ENCODE measurements at places on chromosomes 7 and 10. TPM values are rescaled to one million over a fixed set of nuclear protein-coding genes. Genes with fewer than 3 reads are reported as not detected.

DNA sequence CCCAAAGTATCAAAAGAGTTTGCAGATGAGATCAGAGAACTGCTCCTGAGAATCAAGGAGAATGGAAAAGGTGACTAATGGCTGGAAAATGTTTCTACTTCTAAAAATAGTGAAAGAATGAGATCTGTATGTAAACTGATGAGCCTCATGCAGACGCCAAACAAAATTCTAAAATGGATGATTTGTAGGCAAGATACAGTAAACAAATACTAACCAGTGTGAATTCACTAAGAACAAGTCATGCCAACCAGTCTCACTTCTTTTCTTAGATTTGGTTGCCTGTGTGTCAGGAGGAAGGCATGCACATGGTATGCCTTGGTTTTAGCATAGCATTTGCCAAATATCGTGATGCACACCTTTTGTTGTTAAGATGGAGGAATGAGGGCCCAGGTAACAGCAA, 94.9 kb upstream of the PIK3CG start:
- no peak for DNase-seq

DNA sequence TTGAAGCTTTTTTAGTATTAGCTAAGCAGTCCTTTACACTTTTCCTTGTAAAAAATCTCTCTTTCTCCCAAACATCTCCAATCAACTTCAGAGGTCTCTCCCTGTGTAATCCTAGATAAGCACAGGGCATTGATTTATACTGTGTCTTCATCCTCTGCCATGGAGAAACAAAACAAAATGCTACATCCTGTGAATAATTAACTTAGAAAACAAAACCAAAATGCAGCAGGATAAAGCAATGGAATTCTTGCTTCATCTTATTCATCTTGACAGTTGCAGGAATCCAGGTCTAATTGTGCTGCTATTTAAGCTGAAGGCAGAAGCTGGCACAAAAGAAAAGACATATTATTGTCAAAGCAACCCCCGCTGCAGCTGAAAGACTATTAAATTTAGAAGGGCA, 641.5 kb upstream of the SORCS1 start:
- DNase-seq: no peak

DNA sequence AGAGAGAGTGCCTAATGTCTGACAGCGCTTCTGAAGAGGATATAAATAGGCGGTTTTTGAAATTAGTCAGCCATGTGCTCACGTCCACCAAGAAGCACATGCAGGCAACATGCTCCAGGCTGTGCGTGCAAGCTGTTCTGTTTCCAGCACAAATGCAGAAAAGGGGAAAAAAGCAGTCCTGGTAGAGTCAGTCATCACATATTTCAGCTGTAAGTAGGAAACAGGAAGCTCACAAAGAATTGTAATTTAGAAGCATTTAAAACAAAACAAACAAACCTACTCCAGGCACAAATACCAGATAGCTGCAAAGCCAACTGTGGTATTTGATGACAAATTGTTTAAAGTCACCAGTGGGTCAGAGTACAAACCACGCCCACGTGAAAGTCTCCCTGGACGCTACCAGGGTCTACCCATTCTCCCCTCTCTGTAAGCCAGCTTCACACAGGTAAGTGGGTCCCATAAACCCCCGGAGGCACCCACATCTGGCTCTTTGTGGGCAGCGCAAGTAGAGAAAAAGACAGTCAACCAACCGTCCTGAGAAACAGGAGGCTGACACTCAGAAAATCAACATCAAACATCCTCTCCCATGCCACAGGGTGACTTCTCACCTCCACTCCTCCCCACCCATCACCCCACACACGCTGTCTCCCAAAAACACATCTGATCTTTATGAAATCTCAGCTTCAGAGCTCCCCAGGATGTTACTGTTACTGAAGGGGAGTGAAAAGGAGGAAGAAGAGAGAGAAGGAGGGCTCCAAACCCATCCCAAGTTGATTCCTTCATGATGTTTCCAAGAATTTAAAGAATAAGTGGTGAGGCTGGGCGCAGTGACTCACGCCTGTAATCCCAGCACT, 186.4 kb downstream of the FAM107B start:
- no peak for DNase-seq

DNA sequence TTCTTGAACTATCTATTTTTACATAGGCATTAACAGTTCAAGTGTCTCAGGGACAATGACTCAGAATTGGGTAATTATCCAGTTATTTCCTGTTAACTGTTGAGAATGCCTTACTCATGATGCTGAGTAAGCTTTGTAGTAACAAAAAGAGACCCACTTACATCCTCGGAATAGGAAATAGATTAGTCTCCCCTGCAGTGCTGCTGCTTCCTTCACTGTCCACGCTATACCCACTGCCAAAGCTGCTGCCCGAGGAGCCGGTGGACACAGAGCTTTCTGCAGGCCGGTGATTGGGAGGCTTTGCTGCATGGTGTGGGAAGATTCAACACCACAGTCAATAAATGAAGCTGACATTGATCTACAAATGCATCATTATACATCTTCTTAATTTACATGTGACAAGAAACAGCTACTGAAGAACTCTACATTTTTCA, 357.1 kb downstream of the PCLO start:
- DNase-seq: no peak

GRCh38 chr10:131178521-131179331, 132.8 kb downstream of the TCERG1L start:
- DNase-seq: no peak

DNA sequence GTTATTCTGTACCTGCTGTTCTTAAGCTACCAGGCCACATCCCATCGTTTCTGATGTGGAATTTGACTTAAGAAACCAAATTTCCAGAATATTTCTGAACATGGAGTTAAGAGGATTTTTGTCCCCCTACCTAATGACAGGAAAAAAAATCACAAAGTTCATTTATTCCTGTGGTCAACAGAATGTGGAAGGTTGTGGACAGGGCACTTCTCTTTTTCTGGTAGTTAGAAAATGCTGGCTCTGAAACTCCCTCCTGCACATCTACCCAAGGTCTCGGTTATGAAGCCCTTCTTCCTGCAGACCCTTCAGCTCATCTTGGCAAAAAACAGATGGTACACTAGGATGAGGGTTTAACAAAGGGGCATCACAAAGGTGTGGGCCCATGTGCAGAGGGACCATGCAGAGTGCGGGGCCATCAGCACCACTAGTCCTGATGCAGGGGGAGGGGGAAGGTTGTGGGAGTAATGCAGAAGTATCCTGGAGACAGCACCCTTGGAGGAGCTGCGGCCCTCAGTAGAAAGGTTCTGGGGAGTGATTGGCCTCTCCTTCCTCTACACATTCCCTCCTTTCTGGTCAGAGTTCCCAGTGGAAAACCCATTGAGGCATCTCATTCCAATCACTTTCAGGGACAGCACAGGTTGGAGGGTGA, 9.8 kb downstream of the ALOX5 start:
- no peak for DNase-seq

The GSTK1 gene
- polyA plus RNA-seq: 192 TPM

The MUC12 gene
- 0.24 TPM for polyA plus RNA-seq

The KDM7A gene
- polyA plus RNA-seq: 12.1 TPM

The NUTM2D gene
- polyA plus RNA-seq: 9.8 TPM

The IKZF1 gene
- 1.3 TPM for polyA plus RNA-seq
